Nephron progenitor cell (in vitro differentiated cells): ENCODE measurements at places on chromosomes 7 and 10.

- peak overlapping the region; percentile 63 for H3K4me3 ChIP-seq
- H3K27ac ChIP-seq = peak overlapping the region; percentile 36
- DNase-seq = no peak
These were observed 555.7 kb downstream of the PTPRN2 start for GRCh38 chr7:158031867-158032308.

- H3K4me1 ChIP-seq = peaks cover 43% of the 10 kb centered on the region
- H3K27ac ChIP-seq = no peak overlapping the region
- no peaks in the 10 kb centered on the region for H3K36me3 ChIP-seq
- H3K4me3 ChIP-seq = no peak overlapping the region
These were observed 474.6 kb upstream of the FZD8 start for GRCh38 chr10:36116731-36117130.

GRCh38 chr7:134750083-134751062 lies 29.1 kb upstream of the CALD1 start:
- no peak overlapping the region for H3K27ac ChIP-seq
- H3K36me3 ChIP-seq = no peaks in the 10 kb centered on the region
- H3K4me1 ChIP-seq = no peaks in the 10 kb centered on the region
- H3K27me3 ChIP-seq = no peaks in the 10 kb centered on the region

DNA sequence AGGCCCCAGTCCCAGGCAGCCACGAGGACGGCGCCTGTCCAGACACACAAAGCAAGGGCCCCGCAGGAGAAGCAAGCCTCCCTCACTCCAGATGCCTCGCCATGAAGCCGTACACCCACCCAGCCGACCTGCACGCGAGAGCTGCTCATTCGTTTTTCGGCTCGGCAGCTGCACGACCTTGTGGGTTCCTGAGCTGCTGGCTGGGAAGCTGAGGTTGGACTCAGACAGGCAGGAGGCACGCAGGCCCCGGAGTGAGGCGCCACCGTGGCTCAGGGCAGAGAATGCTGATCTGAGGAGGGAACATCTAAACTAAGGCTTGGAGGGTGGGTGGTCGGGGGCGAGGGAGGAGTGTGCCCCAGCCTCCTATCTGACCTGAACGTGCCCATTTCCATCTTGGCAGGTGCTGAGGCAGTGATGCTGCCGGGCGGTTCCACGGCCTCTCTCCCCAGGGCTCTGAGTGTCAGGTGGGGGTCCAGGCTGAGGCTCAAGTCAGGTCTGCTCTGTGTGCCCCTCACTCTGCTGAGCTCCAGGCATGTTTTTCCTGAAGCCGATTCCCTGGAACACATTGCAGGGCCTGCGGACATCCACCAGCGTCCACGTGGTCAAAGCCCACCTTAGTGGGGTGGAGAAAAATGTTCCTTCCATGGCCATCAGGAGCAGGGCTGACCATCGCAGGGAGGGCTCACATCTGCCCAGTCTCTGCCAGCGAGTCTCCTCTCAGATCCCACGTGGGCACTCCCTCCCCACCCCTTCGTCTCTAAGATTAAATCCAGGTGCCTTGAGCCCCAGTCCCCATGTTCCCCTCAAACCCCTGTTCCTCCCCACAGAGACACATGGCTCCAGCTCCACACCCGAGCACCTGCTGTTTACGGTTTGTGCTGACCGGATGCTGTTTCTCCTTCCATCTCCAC lies 28.1 kb upstream of the FAM20C start:
- H3K4me1 ChIP-seq = peaks cover 53% of the 10 kb centered on the region
- no peak overlapping the region for H3K27ac ChIP-seq
- DNase-seq = no peak
- no peak overlapping the region for H3K4me3 ChIP-seq

- peaks cover 6% of the 10 kb centered on the region for H3K36me3 ChIP-seq
- no peaks in the 10 kb centered on the region for H3K4me1 ChIP-seq
- no peak overlapping the region for H3K27ac ChIP-seq
- no peak overlapping the region for H3K4me3 ChIP-seq
- DNase-seq = no peak
These were observed 81.3 kb upstream of the ZNF438 start for GRCh38 chr10:31112961-31113360.

GRCh38 chr7:149846436-149847046 lies 8.4 kb downstream of the ZNF862 start:
- no peak overlapping the region for H3K4me3 ChIP-seq
- H3K27ac ChIP-seq = no peak overlapping the region
- peaks cover 14% of the 10 kb centered on the region for H3K4me1 ChIP-seq
- H3K36me3 ChIP-seq = peaks cover 18% of the 10 kb centered on the region
- no peak for DNase-seq

- peaks cover 5% of the 10 kb centered on the region for H3K27me3 ChIP-seq
- DNase-seq = no peak
- H3K36me3 ChIP-seq = no peaks in the 10 kb centered on the region
These were observed 1285.8 kb upstream of the SORCS1 start for GRCh38 chr10:108450280-108450679.

DNA sequence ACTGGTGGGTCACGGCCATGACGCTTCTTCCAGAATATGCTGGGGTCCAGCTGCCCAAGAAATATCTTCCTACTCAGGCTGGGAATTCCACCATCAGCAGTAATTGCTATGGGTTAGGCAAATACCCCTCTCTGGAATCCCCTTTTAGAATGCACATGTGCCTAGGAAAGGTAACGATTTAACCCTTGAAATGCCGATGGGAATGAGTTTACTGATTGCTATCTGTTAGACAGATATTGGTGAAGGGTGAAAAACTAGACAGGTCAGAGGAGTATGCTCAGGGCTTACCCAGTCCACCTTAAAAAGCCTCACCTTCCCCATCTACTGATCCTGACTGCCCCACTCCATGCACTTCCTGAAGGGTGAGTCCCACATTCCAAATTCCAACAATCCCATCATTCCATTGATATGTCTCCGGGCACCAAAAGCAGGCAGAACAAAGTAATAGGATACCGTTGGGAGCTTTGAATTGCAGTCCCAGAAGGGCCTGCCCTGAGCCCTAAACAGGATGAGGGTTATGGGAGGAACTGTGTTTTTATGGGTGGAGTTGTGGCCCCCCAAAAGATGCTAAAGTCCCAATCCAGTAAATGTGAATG lies 59.3 kb downstream of the DLG5 start:
- H3K36me3 ChIP-seq = peaks cover 10% of the 10 kb centered on the region
- no peak overlapping the region for H3K4me3 ChIP-seq
- peaks cover 86% of the 10 kb centered on the region for H3K4me1 ChIP-seq
- H3K27ac ChIP-seq = peak overlapping the region; percentile 28
- H3K27me3 ChIP-seq = no peaks in the 10 kb centered on the region
- no peak for DNase-seq

DNA sequence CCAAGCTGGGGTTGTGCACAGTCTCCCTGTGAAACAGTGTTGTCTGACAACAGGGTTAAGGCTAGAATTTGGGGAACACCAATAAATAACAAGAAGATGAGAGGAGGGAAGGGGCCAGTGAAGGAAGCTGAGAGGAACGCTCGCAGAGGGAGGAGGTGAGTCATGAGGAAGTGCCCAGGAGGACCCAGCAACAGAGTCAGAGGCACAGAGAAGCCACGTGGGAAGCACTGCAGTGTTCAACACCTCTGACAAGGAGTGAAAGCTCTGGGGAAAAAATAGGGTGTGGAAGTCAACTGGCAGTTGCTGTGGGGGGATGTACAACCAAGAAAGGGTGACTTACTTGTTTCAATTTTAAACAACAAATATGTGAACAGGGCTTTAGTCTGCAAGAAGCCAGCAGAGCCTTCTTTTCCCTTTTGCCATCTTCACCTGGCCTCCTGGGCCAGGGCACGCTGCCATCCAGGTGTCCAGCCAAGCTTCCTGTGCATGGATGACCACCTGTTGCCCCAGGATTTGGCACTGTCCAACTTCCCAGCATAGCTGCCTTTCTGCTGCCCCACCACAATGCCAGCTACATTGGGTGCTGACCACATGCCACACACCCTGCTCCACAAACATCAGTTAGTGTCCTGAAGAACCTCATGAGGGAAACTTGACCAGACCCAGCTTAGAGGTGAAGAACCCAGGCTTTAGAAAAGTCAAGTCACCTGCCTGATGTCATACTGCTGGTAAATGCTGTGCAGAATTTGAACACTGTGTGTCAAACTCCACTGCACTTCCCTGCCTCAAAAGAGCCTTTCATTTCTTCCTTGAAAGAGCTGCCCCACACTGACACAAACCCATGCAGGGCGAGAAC lies 69.6 kb downstream of the ATXN7L1 start:
- H3K4me3 ChIP-seq = peak overlapping the region; percentile 4
- no peaks in the 10 kb centered on the region for H3K27me3 ChIP-seq
- H3K27ac ChIP-seq = peak overlapping the region; percentile 68
- H3K4me1 ChIP-seq = peaks cover 38% of the 10 kb centered on the region
- no peak for DNase-seq

DNA sequence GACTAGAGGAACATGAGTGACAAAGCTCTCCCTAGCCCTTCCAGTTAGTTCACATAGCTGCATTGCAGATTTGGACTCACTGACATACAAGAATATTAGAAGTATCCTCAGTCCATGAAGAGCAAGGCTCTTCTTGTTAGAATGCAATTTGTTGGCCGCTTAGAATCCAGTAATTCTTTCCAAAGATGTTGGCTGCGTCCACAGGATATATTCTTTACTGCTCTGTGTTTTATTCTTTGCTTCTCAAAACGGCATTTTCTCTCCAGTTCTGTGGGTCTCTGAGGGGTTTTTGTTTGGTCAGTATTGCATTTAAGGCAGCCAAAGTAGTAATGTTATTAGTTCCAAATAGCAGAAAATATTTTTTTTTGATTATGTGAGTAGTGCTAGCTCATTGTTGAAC lies 588.6 kb downstream of the DNAJB9 start:
- H3K36me3 ChIP-seq = no peaks in the 10 kb centered on the region
- no peak overlapping the region for H3K4me3 ChIP-seq
- H3K4me1 ChIP-seq = no peaks in the 10 kb centered on the region
- no peak for DNase-seq
- no peaks in the 10 kb centered on the region for H3K27me3 ChIP-seq
- H3K27ac ChIP-seq = no peak overlapping the region
